NCI-H2171 treated with DMSO at 0.1 percent for 48 hours (cell line): ENCODE measurements at places on chromosomes 16 and 17.

DNA sequence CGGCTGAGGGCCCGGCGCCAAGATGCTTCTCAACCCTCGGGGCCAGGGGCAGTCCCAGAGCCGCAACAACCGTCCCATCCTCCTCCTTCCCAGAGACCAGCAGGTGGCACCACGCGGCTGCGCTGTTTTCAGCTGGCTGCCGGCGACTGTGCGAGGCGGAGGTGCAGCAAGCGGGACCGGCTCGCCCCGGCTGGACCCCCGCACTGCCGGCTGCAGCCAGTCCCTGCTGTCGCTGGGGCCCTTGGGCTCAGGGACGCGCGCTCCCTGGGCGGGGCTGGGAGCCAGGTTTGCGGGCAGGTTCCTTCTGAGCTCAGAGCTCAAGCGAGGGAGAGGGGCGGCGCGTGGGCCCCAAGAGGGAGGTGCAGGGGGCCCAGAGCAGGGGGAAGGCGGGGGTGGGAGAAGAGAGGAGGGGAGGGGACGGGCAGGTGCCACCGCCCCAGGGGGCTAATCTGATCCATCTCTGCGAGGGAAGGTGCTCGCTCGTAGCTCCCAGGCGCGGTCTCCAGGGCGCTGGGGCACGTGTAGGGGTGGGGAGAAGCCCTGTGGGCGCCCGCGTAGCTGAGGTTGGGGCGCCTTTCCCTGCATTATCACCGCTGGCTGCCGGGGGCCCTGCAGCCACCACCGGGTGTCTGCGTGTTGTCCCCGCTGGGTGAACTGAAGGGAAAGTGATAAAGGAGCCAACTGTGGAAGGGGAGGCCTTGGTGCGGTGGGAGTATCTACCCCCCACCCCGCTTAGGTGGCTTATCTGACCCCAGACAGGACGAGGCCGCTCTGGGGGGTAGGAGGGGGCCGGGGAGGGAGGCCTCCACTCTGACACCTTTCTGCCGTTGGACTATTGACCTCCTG, 24.2 kb downstream of the STAT5A start:
- peak; percentile 93 for DNase-seq

DNA sequence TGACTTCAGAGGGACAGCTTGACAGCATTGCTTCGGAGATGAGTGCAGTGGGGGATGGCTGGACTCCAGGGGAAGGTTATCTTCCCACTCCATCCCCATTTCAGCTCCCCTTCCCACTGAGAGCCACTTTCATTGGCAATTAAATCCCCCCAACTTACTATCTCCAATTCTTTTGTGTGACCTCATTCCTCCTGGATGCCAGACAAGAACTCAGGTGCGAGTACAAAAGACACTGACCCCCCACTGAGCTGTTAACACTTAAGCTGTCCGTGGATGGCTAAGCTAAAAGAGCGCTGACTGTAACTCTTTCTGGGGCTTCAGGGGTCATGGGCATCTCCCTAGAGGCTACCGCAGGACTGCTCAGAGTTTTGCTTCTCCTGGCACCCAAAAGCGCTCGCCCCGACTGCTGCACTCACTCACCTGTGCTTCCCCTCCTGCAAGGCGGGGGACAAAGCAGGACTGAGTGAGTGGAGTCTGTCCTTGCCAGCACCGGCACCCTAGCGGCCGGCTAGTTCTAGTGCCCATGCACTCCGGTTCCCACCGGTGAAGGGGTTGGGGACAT, 44.8 kb upstream of the FBXO47 start:
- DNase-seq = no peak

DNA sequence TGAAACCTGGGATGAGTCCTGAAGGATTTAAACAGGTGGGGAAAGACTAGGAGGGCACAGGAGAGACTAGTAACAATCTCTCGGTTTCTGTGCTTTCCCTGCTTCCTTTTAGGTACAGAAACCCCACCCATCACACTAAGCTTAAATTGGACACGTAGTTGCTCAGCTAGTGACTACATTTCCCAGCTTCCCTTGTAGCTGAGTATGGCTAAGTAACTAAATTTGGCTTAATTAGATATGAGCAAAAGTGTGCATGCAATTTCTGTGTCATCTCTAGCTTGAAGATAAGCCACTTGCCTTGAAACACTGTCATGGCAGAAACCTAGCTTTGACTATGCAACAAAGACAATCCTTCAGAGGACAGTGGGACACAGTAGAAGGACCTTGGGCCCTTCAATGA, 36.5 kb downstream of the CACNG1 start:
- no peak for DNase-seq

DNA sequence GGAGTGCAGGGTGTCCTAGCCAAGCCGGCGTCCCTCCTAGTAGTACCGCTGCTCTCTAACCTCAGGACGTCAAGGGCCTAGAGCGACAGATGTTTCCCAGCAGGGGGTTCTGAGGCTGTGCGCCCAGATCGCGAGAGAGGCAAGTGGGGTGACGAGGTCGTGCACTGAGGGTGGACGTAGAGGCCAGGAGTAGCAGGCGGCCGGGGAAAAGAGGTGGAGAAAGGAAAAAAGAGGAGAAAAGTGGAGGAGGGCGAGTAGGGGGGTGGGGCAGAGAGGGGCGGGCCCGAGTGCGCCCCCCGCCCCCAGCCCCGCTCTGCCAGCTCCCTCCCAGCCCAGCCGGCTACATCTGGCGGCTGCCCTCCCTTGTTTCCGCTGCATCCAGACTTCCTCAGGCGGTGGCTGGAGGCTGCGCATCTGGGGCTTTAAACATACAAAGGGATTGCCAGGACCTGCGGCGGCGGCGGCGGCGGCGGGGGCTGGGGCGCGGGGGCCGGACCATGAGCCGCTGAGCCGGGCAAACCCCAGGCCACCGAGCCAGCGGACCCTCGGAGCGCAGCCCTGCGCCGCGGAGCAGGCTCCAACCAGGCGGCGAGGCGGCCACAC, at the start of gene MMP2:
TSS of gene MMP2 (plus strand) at position 372 of the 603 bp plus-strand sequence. CDS start 282 bp downstream, outside the sequence.
- DNase-seq = peak; percentile 20

- no peak for DNase-seq
Observed at GRCh38 chr17:36846410-36847292, 90.6 kb upstream of the LHX1 start.

- DNase-seq = no peak
Observed at GRCh38 chr16:89974870-89975269, 26.3 kb downstream of the DEF8 start.

DNA sequence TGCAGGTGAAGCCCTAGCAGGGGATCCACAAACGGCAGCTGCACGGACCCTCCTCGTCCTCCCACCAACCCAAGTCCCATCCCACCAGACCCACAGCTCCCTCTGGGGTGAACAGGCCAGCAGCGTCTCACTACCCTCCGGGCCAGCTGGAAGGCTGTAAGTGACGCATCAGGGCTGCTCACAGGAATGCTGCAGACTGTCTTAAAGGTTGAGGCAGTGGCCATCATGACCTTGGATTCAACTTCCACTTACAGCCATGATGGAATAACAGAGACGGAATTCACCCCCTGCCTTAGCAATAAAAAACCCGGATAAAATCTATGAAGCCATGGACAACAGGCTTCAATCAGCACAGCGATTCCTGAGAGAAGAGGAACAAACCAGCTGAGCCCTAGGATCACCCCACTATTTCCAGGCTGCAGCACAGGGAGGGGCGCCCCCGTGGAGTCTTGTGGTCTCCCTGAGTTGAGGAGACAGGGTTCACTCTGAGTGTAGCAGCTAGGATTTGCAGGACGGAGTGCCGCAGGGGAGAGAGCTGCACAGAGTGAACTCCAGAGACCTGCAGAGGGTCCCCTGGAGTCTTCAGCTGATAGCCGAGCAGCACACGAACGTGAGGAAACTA, 10.5 kb downstream of the FAM83G start:
- no peak for DNase-seq

- no peak for DNase-seq
Observed at GRCh38 chr17:79282294-79282693, 207.7 kb downstream of the ENGASE start.

GRCh38 chr17:13601776-13602551, at the start of gene HS3ST3A1:
Gene HS3ST3A1 (minus strand): TSS chr17:13601929. CDS start chr17:13601129, 800 bp downstream.
- DNase-seq = no peak

- DNase-seq = no peak
Observed at GRCh38 chr17:28925912-28926365, 23.1 kb upstream of the DHRS13 start.

GRCh38 chr17:8856869-8857575, 10.5 kb downstream of the PIK3R6 start:
- DNase-seq = no peak

- no peak for DNase-seq
Observed at GRCh38 chr17:49746791-49747490, 17.0 kb downstream of the FAM117A start.

DNA sequence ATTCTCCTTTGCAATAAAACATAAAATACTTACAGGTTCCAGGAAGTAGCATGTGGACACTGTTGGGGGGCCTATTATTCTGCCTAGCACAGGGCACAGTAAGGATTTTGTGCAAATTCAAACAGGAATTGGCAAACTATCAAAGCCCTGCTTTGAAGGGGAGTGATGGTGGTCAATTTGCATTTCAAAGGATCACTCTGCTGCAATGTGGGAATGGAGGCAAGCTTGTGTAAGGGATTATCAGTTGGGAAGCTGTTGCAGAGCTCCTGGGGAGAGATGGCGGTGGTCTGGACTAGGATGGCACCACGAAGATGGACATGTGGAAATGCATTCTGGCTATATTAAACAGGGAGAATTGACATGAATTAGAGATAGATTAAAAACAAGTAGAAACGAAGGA, 990.7 kb upstream of the RBFOX1 start:
- no peak for DNase-seq

DNA sequence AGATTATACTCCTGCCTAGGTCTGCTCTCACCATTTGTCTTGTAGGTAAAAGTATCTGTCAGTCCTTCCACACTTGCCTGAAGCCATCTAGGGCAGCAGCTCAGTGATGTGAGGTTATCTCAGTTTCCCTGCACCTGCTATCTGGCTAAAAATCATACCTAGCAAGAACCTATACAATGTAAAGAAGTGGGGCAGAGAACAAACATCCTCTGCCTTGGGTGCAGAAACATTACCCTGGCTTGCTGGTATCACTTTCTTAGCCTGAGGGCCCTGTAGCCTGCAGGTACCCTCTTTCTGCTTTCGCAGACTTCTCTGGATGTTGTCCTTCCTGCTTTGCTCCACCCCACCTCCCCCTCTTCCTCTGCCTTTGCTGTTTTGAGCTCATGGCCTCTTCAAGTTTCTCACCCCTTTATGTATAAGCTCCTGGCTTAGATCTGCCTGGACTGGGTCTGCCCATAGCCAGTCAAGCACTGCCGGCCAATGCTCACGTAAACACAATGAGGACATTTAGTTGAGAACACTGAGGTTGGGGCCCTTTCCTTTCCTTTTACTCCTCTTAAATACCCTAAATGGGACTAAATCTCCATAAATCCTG, 8.7 kb upstream of the SDK2 start:
- DNase-seq = no peak

GRCh38 chr16:76639685-76640289, 362.6 kb downstream of the CNTNAP4 start:
- DNase-seq = peak; percentile 6

GRCh38 chr17:29760279-29761039, 137.7 kb upstream of the CORO6 start:
- DNase-seq = peak; percentile 39

DNA sequence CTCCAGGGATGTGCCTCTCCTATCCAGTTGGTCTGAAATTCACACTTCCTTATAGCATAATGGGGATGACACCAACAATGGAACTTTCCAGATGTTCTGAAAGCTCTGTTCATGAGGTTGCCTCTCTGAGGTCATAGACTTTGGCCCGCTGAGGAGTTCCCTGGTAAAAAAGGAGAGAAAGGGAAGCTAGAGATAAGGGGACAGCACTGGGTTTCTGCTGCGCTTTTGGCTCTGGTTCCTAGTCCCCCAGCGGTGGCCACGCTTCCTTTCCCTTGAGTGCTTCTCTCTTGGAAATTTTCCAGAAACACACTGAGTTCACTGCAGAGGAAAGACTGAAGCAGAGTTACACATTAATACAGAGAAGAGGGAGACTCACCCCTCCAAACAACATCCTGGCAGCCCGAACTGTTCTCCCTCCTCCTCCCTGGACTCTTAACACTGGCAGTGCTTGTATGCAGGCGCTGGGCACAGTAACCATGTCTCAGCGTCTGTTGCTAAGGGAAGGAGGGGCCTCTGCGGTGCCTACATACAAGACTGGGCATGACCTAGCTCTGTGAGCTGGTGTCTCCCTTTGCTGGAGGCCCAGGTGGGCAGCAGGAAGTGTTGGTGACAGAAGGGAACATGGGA, at the start of gene DNAH3:
TSS of gene DNAH3 (minus strand) at position 472 of the 627 bp plus-strand sequence. CDS start 527 bp downstream, outside the sequence.
- peak; percentile 93 for DNase-seq

- no peak for DNase-seq
Observed at GRCh38 chr17:78458091-78458490, 79.6 kb downstream of the PGS1 start.

DNA sequence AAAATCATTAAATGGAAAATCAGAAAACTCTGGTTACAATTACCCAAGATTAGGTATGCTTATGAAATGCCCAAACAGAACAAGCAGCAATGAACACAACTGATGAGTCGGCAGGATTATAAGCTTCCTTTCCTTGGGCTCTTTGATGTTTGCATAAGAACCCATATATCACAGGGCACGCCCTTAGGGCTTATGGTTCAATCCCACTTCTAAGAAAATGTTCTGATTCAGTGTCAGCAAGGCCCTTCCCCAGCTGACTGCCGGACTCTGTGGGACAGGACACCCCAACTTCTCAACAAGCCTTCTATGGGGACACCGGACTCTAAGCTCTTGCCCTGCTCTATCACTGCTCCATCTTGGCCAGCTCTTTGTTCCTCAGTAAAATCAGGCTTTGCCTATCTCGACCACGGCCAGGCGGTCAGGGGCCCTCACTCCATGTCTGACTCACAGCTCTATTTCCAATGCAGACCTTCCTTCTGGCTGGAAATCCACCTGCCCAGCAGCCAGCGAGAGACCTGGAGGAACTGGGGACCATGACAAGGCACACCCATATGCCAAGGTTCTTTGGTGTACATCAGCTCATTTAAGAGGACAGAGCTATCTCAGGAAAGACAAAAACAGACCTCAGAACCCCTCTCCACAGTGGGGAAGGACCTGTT, 26.8 kb downstream of the LITAFD start:
- DNase-seq = no peak

DNA sequence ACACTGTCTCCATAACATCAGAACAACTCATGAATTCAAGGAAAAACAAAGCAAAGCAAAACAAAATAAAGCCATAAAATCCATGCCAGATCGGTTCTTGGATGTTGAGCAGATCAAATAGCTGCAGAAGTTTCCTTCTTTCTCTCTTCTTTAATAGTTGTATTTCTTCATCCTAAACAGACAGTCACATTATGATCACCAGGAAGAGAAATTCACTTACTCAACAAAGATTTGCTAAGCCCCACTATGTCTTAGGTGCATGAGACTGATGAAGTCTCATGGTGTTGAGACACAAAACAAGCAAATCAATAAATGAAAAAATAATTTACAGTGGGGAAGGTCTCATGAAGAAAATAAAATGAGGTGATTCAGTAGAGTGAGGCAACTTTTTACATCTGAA, 72.8 kb downstream of the WIPI1 start:
- no peak for DNase-seq

DNA sequence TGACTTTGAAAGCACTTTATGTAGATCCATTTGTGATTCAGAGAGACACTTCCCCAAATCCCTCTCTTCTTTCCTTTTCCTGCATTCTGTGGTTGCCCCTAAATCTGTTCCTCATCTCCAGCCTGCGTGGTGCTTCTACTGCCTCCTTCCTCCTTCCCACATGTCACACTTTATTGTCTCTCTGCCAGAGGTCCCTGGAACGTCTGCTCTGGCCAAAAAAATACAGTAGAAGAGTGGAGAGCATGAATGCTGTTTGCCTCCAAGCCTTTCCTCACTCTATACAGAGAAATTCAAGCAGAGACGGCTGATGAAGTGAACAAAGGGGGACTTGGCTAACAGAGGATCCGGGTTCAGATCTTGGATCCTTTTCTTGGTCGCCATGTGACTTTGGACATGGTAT, 22.8 kb upstream of the IRX3 start:
- DNase-seq = no peak
